ENCODE measurements at places on chromosomes 1 and 21.

DNA sequence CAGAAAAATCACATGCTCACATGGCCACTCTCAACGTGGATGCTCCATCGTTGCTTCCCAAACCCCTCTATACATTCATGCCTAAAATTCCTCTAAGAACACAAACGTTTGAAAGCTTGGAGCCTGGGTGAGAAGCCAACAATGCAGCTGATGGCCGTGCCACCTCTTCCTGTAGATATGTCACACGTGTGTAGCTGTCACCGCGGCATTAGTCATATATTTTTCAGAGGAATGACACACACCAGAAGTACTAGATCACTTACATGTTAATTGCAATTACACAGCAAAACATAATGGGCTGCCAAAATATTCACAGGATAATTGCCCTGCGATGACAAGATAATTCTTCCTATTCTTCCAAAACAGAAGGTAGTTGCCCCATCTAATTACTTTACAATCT is 112.7 kb upstream of the BACE2 start:
- DNase-seq = no peak

DNA sequence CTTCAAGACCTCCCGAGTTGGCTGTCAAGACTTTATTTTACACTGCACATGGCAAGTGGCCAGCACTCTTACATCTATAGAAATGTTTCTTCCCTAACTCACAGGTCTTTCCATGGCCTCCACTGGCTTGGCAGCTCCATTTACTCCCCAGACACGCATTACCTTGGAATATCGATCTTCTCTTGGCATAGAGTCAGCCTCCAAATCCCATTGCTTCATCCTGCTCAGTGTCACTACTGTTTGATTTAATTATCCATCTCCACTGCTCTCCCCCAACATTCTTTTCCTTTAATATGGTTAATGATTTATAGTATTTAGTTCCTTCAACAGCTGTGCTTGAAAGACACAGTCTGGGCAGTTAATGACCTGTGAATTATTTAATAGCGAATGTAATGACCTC is 241.2 kb upstream of the MAP1LC3C start:
- no peak for DNase-seq

- no peak for DNase-seq
These were observed 53.4 kb downstream of the TMPRSS15 start for GRCh38 chr21:18350216-18350615.

- no peak for DNase-seq
These were observed 876 bp downstream of the LRRC7 start for GRCh38 chr1:69568421-69569174.

DNA sequence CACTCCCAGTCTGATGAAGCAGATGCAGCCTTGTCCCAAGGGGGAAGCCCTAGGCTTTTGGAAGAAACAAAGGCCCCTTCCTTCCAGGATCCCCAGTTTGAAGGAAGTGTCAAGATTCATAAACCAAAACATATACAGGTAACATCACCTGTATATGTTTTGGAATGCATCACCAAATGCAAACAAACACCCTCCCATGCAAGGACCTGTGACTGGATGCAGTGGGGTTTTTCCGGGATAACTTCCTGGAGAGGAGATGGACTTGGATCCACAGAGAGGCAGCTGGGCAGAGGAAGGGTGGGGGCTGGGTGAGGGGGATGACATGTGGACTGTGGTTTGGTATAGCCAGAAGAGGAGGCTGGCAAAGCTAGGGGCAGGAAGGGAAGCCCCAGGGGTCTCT is 1.5 kb upstream of the PLA2G2F start:
- DNase-seq = no peak

GRCh38 chr1:14507262-14507661 is 91.2 kb upstream of the KAZN start:
- peak; percentile 32 for DNase-seq

- DNase-seq = no peak
These were observed 22.9 kb downstream of the MEGF6 start for GRCh38 chr1:3588395-3588794.
